Sciatic nerve (tissue), 2 donors: ENCODE measurements at places on chromosomes 16 and 17.

GRCh38 chr16:53065461-53066061, 10.8 kb downstream of the CHD9 start:
- DNase-seq: no peak

DNA sequence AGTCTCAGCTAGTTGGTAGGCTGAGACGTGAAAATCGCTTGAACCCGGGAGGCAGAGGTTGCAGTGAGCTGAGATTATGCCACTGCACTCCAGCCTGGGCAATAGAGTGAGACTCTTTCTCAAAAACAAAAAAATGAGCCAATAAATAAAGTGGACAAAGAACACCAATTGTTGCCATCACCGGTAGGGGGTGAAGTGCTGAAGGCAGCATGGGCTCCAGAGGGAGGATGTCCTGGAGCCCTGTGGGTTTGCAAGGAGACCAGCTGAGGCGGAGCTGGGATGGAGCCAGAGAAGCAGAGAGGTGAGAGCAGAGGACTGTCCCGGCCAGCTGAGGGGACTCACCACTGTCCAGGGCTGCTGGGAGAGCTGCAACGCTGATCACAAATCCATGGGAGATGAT, 13.8 kb downstream of the CHST6 start:
- no peak for DNase-seq

GRCh38 chr17:50634915-50635731, 442 bp downstream of the ABCC3 start:
- DNase-seq: no peak

DNA sequence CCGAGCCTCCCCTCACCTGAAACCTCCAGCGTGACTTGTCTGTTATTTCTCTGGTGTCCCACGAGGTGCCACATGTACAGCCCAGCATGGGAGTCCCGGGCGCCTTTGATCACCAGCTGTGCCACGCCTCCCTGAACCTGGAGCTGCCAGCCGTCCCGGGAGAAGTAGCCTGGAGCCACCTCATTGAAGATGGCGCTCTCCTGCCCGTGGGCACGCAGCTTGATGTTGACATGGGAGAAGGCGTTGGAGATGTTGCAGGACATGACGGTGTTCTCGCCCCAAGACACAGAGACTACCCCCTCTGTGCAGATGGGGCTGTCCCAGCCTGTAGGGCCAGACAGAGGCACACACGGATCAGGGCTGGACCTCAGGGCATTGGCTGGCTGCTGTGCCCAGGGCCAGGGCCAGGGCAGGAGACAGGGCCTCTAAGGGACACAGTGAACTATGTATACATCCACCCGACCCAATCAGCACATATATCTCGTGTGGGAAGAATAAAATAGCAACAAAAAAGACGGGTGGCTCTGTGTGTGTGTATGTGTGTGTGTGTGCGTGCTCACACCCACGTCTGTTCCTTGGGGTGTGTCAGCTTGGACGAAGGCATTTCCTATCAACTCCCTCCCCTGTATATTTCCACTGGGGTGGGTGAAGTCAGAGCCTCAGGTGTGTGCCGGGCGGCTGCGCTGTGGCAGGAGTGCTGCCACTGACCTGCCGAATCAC, 7.3 kb upstream of the CD7 start:
- DNase-seq: no peak

GRCh38 chr16:12458591-12459358, 344.9 kb downstream of the CPPED1 start:
- no peak for DNase-seq

GRCh38 chr16:12479751-12480150, 323.9 kb downstream of the CPPED1 start:
- DNase-seq: no peak

GRCh38 chr16:9402293-9402860, 310.9 kb downstream of the HAPSTR1 start:
- DNase-seq: no peak

DNA sequence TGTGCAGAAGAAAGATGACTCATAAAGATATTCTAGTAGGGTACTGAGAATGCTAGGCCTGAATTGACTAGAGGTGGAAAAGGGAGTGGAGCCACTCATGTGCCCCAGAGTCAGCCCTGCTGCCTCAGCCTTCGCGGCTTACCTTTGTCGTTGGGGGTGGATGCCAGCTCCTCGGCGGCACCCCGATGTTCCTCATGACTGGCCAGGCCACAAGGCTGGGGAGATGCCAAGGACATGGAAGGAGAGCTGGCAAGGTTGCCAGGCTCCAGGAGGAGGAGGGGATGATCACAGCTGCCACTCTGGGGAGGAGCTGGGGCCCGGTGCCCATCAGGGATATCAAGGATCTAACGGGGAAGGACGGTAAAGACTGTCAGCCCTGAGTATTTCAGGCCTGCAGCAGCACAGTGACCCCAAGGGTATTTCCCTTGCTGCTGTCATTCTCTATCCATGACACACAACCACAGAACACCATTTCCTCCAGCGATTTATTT, 9.7 kb upstream of the SLC35B1 start:
- DNase-seq: no peak

DNA sequence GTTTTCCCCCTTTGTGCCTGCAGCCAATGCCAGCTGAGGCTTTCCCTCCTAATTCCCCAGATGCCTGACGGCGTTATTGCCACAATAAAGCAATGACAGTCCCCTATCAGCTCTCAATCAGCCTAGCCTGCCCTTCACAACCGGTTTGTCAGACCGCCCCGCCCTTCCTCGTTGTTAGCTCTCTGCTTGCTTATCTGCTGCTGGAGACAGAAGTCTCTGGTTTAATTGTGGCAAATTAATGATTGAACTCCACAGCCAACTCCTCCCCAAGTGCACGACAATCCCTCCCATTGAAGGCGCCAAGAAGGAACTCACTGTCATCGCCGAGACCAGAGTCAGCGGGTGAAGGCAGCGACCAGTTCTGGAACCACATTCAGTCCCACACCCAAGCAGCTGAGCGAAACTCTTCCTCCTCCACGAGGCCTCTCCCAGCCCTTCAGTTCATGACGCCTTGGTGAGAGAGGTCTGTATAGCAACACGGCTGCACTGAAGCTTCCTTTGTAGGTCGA, 474.4 kb downstream of the SLC39A11 start:
- no peak for DNase-seq

- DNase-seq: no peak
Measured at GRCh38 chr16:51638339-51639135, 487.5 kb upstream of the SALL1 start.

- no peak for DNase-seq
Measured at GRCh38 chr16:86949630-86950029, 367.6 kb downstream of the C16orf95 start.

GRCh38 chr16:58448890-58449289, 51.1 kb upstream of the NDRG4 start:
- no peak for DNase-seq

DNA sequence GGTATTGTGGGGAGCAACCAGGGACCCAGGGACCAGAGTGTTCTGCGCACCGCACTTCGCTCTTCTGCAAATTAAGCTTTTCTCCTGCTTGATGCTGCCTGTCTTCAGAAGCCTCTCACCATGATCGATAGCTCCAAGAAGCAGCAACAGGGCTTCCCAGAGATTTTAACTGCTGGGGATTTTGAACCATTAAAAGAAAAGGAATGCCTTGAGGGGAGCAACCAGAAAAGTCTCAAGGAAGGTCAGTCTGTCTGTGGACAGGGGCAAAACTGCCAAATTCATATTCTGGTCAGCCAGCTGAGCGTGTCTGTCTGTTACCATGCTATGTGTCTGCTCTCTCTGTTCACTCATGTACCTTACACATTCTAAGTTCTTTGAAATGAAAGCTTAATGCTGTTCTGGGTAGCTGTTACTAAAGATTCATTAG, 115.7 kb downstream of the MRTFB start:
- DNase-seq: no peak

GRCh38 chr16:49578435-49579024, 204.9 kb downstream of the C16orf78 start:
- no peak for DNase-seq

- no peak for DNase-seq
Measured at GRCh38 chr17:41396996-41397660, at the start of gene KRT31. TSS of gene KRT31 (minus strand) at chr17:41397608. CDS start at chr17:41397539, 69 bp downstream.

DNA sequence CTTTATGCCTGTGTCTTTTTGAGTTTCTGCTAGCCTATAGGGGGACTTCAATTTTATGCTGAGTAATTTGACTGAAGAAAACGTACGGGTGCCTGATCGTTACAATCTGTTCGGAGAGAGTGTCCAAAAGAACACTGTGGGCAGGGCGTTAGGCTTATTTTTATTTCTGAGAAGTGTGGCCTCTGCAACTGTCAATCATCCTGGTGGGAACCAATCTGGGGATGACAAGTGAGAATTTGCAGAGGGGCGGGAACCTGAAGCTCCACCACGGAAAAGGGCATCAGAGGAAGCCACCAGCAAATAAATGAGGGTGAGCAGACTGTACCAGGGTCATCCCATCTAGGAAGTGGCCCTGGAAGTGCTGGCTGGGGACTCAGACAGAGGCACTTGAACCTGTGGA, 12.0 kb upstream of the CDYL2 start:
- DNase-seq: no peak

GRCh38 chr17:62664336-62665120, 37.1 kb downstream of the MRC2 start:
- peak; percentile 48 for DNase-seq

- DNase-seq: peak; percentile 43
Measured at GRCh38 chr17:335691-336090, 16.9 kb downstream of the RPH3AL start.

DNA sequence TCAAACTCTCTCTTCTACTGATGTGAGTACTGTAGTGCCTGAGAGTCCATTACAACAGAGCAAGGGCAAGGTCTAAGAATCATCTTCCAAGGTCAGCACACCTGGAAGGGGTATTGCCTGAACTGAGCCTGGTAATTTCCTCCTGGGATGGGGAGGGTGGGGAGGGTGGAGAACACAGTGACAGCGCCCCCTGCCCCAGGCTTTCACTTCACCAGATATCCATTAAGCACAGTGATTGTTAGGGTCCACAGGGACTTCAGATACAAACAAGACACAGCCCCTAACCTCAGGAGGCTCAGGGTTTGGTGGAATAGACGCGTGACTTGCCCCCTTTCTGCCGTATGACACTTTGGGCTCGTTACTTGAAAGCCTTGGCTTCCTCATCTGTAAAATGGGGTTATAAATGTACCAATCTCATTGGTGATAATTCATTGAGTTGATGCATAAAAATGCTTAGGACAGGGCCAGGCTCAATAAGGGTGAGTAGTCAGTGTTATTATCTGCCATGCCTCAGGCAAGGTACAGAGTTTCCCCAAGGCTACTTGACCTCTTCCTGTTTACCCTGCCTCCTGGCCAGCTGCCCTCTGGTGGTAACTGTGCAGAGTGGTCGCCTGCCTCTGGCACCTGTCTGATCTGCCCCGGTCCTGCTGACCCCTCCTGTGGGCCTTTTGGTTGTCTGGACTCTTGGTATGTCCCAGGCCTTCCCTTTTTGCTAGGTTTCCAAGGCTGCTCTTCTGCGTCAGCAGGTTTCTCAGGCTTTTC, 13.1 kb upstream of the BRD7 start:
- DNase-seq: no peak

- peak; percentile 67 for DNase-seq
Measured at GRCh38 chr17:75601057-75601987, 13.7 kb downstream of the MYO15B start.

GRCh38 chr17:28887871-28888471, 9.6 kb downstream of the FLOT2 start:
- no peak for DNase-seq

- no peak for DNase-seq
Measured at GRCh38 chr17:82204831-82205719, 7.6 kb downstream of the CCDC57 start.

DNA sequence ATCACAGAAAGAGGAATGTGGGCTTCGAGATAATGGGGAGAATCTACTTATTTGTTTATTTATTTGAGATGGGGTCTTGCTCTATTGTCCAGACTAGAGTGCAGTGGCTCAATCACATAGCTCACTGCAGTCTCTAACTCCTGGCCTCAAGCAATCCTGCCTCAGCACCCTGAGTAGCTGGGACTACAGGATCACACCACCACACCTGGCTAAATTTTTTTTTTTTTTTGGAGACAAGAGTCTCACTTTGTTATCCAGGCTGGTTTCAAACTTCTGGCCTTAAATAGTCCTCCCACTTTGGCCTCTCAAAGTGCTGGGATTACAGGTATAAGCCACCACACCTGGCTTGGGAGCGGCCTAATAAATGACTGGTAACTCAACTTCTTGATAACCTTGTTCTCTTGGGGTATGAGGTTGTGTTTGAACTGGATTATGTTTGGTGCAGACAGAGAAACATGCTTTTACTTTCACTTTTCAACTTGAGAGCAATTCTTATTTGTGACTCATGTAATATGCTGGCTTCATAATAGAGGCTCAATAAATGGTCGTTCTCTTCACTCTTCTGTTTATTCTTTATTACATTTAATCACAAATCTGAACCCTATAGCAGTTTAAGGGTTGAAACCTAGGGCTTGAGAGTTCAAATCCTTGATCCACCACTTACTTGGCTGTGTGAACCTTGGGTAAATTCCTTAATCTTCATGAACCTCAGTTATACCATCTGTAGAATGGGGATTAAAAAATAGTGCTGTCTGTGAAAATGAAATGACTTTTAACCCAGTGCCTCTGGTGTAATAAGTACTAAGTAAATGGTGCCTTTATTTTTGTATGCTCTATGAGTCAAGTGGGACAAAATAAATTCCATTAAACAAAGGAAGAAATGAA, 129.1 kb upstream of the HS3ST2 start:
- DNase-seq: no peak

- DNase-seq: no peak
Measured at GRCh38 chr17:68210570-68211315, 37.1 kb upstream of the AMZ2 start.

DNA sequence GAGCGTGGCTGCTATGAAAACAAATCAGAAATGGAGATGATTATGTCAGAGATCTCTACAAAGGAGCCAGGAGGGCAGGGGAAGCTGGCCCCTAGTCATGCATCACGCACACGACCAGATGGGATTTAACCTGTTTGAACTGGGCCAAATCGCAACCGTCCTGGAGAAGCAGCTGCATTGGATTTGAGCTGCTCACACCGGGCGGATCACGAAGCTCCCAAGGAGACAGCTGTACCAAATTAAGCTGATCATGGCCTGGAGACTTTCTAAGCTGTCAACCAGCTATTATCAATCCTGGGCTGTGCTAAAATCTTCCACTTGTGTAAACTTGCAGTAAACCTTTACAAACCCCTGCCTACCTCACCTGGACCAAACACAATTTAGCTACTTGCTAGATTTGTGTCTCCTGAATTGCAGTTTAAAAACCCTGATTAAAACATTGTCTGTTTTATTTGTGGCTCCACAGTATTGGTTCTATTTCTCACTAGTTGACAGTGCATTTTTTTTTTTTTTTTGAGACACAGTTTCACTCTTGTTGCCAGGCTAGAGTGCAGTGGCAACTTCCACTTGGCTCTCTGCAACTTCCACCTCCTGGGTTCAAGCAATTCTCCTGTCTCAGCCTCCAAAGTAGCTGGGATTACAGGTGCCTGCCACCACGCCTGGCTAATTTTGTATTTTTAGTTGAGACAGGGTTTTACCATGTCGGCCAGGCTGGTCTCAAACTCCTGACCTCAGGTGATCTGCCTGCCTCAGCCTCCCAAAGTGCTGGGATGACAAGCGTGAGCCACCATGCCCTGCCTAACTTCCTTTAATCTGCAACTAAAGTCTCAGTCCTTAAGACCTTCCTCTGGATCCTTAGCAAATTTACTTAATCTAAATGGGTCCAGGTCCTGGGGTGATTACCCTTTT, 98.3 kb upstream of the GRIN2A start:
- no peak for DNase-seq

GRCh38 chr16:4679850-4680636, 13.3 kb upstream of the NUDT16L1 start:
- DNase-seq: peak; percentile 87

- DNase-seq: peak; percentile 85
Measured at GRCh38 chr17:77881545-77881944, 77.0 kb upstream of the TNRC6C start.
